ENCODE measurements at places on chromosomes 3 and 15.

GRCh38 chr3:81643721-81644120 lies 117.7 kb downstream of the GBE1 start:
- DNase-seq: peak; percentile 30

GRCh38 chr3:67312155-67312554 lies 314.0 kb downstream of the KBTBD8 start:
- DNase-seq: no peak

DNA sequence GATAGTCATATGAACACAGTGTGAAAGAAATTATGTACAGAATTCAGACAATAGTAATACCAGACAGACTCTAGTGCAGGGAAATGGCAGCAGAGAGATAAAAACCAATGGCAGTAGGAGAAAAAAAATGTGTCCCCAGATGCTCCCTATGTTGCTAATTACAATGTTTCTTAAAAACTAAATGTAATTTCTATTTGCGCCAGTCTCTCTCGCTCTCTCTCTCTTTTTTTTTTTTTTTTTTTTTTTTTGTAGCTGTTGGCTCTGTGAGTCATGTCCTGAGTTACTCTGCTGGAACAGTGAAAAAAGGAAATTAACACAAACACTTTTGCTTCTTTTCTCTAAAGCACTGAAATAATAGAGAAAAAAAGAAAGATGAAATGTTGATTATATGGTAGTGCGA lies 871.9 kb downstream of the GBE1 start:
- DNase-seq: no peak

GRCh38 chr3:107669669-107670068 lies 146.9 kb downstream of the BBX start:
- no peak for DNase-seq

DNA sequence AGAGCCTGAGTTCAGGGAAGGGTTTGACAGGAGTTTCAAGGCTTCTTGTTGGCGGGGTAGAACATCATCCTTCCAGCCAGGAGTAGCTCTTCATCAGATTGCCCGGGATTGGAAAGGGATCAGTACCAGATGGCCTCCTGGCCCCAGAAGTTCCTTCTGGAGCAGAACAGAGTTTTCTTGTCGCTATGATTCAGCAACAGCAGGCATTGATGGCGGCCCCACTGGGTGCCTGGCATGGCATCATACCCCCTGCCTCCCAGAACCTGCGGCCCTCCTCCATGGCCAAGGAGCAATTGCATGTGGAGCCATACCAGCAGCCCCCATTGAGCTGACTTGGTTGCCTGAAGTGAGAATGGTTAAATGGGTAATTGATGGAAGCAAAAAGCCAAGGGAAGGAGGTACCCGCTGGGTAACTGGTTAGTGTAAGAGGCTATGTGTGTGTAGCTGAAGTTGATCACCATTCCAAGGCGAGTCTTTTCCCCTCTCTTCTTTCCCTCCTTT lies 305.6 kb downstream of the PTPRG start:
- no peak for DNase-seq

DNA sequence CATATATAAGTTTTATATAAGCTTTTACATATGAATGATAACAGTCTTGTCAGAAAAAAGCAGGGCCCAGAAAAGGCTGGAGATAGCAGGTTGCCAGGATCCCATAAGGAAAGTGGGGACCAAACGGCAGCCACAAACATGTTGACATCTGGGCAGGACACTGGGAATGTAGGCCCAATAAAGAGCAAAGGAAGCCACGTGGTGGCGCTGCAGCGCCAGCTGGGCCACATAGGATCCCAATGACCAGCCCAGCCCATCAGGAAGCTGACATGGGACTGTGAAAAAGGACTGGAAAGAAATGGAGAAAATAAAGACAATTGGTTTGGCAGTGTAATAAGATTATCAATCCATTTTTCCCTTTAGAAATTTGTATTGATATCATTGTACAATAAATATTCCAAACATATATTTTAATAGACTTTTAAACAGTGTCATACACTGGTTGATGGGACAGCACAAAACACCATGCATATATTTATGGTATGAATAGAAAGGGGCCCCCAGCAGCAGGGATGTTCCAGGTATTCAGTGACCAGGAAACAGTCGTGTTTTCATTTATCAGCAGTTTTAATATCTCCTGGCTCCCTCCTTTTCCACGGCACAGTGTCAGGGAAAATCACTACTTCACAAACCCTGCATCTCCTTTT lies 89.0 kb upstream of the STRIT1 start:
- peak; percentile 80 for DNase-seq

- no peak for DNase-seq
Measured at GRCh38 chr15:42576776-42577175, 1.4 kb downstream of the STARD9 start.

- DNase-seq: no peak
Measured at GRCh38 chr3:100047455-100048141, 66.7 kb downstream of the FILIP1L start.

All from iPS-NIHi11 (cell line).